Tibial nerve (tissue), 4 donors: ENCODE measurements at places on chromosomes 11 and 22. TPM values are rescaled to one million over a fixed set of nuclear protein-coding genes. Genes with fewer than 3 reads are reported as not detected.

Gene TMPRSS13
- total RNA-seq, result 0.60 TPM

Gene PKDREJ
- under 0.01 TPM for total RNA-seq

Gene MGAT3
- 32.4 TPM for total RNA-seq

Gene ACRV1
- not detected for total RNA-seq

Gene APOA5
- total RNA-seq, result not detected

Gene LINC01488
- not detected for total RNA-seq

Gene SCGB2A2
- not detected for total RNA-seq

Gene PRR5L
- 8.8 TPM for total RNA-seq

Gene FREY1
- not detected for total RNA-seq

Gene ACR
- not detected for total RNA-seq

Gene SLC1A2
- total RNA-seq, result 0.60 TPM

Gene HSPB2
- 0.21 TPM for total RNA-seq

Gene SLC22A8
- total RNA-seq, result not detected

Gene ARCN1
- 82.5 TPM for total RNA-seq

Gene PPFIBP2
- 19.8 TPM for total RNA-seq
